ENCODE measurements at places on chromosomes 2 and 18.

DNA sequence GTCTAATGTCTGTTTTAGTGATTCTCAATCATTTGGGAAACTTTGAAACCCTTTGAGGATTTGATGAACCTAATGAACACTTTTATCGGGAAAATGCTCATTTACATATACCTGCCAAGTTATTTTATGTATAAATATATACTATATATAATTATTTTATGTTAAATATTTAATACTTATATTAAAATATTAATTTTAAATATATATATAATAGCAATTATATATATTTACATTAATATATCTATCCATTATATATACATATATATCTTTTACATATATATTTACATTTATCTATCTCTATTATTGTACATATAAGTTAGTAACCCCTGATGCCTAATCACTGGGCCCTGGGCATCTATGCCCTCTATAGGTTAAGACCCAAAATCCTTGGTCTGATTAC is 763.3 kb upstream of the FSHR start:
- H3K4me3 ChIP-seq, result no peak overlapping the region
- H3K4me1 ChIP-seq, result no peaks in the 10 kb centered on the region
- no peaks in the 10 kb centered on the region for H3K36me3 ChIP-seq
- DNase-seq, result no peak
- H3K27me3 ChIP-seq, result no peaks in the 10 kb centered on the region

DNA sequence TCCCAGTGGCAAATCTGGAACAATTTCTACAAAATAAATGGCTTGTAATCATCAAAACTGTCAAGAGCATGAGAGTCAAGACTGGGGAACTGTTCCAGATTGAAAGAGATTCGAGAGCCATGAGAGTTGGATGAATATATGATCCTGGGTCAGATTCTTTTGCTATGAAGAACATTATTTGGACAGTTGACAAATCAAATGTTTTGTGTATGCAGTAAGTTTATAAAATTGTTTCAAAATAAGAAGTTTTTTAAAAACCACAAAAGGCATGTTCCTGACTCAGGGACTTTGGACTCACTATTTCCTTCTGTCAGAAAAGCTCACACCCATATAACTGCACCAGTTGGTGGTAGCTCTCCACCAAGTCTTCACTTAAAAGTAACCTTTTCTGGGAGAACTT is 38.5 kb downstream of the ROCK2 start:
- H3K36me3 ChIP-seq, result no peaks in the 10 kb centered on the region
- no peaks in the 10 kb centered on the region for H3K4me1 ChIP-seq
- H3K4me3 ChIP-seq, result no peak overlapping the region
- H3K27me3 ChIP-seq, result no peaks in the 10 kb centered on the region
- no peak overlapping the region for H3K27ac ChIP-seq
- no peak for DNase-seq

DNA sequence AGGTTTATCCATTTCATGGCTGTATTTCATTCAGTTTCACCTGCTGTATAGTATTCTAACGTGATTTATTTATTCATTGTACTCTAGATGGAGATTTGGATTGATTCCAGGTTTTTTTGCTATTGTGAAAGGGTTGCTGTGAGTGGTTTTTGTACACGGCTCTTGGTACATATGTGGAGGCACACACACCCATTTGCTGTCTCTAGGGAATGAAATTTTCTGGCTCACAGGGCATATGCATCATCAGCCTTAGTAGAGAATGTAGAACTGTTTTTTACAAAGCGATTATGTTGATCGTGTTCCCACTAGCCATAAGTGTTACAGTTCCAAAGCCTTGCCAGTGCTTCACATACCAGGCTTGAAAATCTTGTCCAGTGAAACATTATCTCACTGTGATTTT is 5.1 kb downstream of the SPTBN1 start:
- no peaks in the 10 kb centered on the region for H3K36me3 ChIP-seq
- H3K4me1 ChIP-seq, result no peaks in the 10 kb centered on the region
- DNase-seq, result no peak
- H3K4me3 ChIP-seq, result no peak overlapping the region
- H3K27ac ChIP-seq, result no peak overlapping the region

- DNase-seq, result no peak
- no peak overlapping the region for H3K27ac ChIP-seq
- no peak overlapping the region for H3K4me3 ChIP-seq
- H3K27me3 ChIP-seq, result no peaks in the 10 kb centered on the region
- no peaks in the 10 kb centered on the region for H3K4me1 ChIP-seq
These were observed 55.4 kb downstream of the NGEF start for GRCh38 chr2:232957657-232958090.

DNA sequence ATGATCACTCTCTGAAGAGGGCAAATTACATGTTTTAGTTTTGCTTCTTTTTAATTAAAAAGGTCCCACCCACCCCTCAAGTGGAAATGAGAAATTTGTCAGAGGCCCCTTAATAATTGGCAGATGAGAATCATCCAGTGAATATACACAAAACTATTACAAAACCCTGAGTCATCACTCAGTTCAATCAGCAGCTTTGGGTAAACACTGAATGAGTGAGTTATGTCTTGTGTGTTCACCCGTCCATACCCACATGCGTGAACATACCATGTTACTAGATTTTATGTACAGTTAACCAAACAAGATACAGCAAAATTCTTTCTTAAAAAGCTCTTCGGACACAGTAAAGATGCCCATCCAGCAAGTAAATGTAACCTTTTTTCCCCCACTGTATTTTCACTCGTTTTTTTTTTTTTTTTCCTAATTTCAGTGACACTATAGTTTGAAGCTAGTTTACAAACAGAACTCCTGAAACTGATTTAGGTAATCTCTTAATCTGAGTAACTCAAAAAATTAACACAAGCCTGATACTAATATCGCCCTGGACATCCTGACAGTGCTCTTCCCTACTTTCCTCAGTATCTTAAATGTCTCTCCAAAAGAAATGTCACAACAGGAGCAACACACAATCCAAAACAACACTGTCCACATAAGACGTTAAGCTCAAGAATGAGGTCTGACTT is 1.4 kb downstream of the PSME4 start:
- H3K27ac ChIP-seq, result peak overlapping the region; percentile 78
- no peaks in the 10 kb centered on the region for H3K36me3 ChIP-seq
- peaks cover 33% of the 10 kb centered on the region for H3K4me1 ChIP-seq
- DNase-seq, result peak; percentile 51
- H3K4me3 ChIP-seq, result peak overlapping the region; percentile 83

GRCh38 chr18:23779696-23780303 is 90.5 kb downstream of the LAMA3 start:
- no peaks in the 10 kb centered on the region for H3K27me3 ChIP-seq
- no peak overlapping the region for H3K27ac ChIP-seq
- no peak overlapping the region for H3K4me3 ChIP-seq
- peak; percentile 12 for DNase-seq

Data from HCT116 (cell line).